Mucosa of descending colon (tissue), 3 donors: ENCODE measurements at places on chromosomes 6 and 20.
A peak's percentile ranks its signal among the peaks of the same experiment; 100 is the strongest.

- no peak for DNase-seq
Measured at GRCh38 chr6:132659082-132659481, at the start of gene TAAR1. Gene TAAR1 (minus strand): TSS chr6:132659182. CDS start chr6:132646003, 13,179 bp downstream.

- no peak for DNase-seq
Measured at GRCh38 chr20:57027777-57028176, 238.7 kb downstream of the BMP7 start.

- no peak for DNase-seq
Measured at GRCh38 chr6:45148278-45148677, 179.9 kb upstream of the RUNX2 start.

GRCh38 chr6:69985180-69985579, 118.8 kb downstream of the COL19A1 start:
- DNase-seq: no peak

- no peak for DNase-seq
Measured at GRCh38 chr6:32610682-32611296, 21.1 kb upstream of the HLA-DRB1 start.

DNA sequence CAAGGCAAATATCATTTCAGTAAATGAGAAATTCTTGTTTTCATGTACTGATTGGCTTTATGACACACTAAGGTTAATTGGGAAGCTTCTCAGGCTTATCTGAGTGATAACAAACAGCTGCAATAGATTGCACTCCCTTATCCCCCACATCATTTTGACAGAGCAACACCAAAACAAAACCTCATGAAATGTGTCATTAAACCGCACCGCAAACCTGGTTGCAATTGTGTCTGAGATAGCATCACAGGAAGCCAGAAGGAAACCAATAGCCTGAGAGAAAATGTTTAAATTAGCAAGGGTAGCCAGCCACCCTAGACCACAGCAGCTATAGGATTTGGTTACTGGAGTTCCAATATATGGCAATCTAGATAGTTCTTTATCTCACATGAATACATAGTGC, 31.6 kb upstream of the LAMA4 start:
- DNase-seq: no peak

DNA sequence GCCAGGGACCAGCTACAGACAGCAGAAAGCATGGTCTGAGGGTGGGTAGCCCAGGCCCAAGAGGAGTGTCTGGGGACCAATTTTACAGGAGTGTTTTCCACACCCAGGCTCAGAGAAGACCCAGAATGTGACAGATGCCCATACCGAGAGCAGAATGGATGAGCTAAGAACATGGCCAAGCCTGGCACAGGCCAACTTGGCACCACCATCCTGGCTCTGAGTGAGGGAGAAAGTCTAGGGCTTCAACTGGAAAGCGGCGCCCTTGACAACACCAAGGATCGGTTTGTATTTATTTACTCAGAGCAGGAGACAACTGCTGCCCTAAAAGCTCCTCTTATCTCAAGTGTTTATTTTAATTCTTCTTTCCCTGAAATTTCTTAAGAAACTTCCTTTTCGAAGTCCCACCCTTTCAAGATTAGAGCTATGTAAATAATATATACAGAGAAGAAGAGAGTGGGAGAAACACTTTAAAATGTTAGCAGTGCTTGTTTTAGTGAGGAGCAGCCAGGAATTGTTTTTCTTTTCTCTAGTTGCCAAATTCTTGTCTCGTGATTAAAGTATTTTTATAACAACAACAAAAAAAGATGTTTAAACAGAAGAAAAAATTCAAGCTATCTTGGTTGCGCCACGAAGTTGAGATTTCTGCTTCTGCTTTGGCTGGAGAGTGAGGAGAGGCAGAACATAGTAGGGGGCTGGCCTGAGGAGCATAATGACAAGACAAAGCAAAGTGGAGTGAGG, 16.2 kb downstream of the TNXB start:
- DNase-seq: peak; percentile 43

- DNase-seq: no peak
Measured at GRCh38 chr6:152954443-152954842, 28.4 kb downstream of the FBXO5 start.

DNA sequence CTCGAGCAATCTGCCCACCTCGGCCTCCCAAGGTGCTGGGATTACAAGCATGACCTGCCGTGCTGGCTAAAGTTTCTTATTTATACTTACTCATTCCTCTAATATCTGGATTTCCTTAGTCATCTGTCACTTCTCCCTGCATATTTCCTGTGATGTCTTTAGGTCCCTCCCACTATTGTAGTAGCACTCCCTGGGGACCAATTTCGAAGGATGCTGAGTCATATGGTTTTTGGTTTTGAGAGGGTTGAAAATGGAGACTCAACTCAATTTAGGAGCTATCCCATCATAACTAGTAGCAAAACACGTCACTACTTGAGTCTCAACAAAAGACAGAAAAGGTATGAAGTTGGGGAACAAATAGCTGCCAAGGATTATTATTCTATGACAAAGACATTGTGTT, 20.2 kb downstream of the MCUR1 start:
- no peak for DNase-seq

DNA sequence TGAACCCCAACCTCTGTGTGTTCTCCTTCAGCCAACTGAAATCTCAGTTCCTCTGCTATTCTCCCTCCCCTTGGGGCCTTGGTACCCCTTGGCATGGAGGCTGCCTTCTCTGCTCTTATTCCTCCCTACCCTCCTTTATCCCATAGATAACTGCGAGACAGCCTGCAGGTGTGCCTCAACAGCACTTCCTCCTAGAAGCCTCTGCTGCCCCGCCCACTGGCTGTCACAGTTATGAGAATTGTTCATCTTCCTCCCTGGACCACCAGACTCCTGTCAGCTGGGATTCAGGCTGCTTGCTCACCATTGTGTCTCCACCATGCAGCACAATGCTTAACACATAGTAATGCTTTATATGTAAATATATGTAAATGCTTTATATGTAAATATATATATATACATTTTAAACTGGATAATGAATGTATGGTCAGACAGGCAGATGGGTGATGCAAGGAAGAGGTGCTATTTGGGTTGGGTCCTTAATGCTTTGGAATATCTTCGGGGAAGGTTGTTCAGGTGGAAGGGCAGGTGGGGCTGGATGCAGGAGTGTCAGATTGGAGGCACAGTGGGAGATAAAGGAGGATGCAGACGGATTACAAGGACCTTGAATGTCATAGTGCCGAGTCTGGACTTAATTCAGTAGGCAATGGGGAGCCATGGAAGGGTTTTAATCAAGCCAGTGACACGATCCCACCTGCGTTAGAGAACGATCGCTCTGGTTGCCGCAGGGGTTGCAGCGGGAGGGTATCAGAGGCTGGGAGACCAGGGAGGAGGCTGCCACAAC, 4.9 kb downstream of the CDH22 start:
- DNase-seq: no peak

DNA sequence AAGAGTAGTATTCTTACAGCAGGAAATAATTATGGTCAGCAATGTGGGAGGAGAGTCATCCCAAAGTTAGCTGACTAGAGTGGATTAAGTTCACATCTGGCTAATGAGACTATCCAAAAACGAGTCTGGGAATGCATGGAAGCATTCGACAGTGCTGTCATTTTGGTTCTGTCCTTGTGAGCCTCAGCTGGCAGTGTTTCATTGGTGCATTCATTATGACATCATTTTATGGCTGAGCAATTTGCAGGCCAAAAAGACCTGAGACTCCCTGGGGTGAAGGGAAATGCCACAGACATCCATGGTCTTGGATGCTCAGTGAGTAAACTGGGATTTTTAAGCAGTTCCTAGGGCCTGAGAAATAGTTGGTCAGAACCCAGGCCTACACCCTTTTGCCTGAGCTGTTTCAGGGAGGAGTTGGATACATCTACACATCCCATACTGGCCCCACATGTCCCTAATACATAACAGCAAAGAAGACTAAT, 196.4 kb upstream of the CCN2 start:
- DNase-seq: no peak
